Activated CD8-positive, alpha-beta memory T cell treated with anti-CD3 and anti-CD28 coated beads for 4 hours (primary cell): ENCODE measurements at places on chromosomes 11 and 22.

- DNase-seq = no peak
These were observed 1.6 kb downstream of the CADM1 start for GRCh38 chr11:115502636-115503082.

- DNase-seq = no peak
These were observed 99.1 kb upstream of the GRAMD1B start for GRCh38 chr11:123330948-123331347.

GRCh38 chr22:44033694-44034093 is 9.6 kb downstream of the PARVB start:
- DNase-seq = no peak

DNA sequence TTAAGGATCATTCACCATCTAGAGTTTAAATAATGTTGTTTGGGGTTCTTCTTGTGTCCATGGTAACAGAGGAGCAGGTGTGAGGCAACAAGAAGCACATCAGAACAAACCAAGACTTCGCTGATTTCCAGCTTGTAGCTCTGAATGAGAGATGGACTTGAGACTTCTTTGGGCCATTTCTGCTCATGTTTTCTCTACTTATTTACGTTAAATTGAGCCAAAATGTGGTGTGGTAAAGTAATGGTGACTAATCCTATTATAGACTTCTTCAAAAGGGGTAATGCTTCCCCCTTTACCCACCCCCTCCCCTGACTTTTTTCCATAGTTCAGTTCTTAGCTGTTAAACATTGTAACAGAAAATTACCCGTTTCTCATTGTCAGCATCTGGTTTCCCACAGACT is 65.2 kb downstream of the CSTPP1 start:
- no peak for DNase-seq

DNA sequence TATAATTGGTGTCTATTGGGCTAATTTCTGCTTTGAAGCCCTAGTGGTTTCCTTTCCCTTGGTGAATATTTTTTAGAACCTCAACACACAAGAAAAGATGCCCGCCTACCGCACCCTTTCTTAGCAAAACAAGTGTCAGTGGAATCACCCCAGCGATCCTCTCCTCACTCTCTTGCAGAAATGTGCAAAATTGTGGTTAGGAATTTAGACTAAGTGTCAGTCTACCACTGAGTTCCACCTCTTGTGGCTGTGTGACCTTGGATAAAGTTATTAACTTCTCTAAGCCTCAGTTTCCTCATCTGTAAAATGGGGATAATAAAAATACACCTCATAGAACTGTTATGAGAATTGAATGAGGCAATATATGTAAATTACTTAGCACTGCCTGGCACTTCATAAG is 5.3 kb upstream of the JAML start:
- no peak for DNase-seq

DNA sequence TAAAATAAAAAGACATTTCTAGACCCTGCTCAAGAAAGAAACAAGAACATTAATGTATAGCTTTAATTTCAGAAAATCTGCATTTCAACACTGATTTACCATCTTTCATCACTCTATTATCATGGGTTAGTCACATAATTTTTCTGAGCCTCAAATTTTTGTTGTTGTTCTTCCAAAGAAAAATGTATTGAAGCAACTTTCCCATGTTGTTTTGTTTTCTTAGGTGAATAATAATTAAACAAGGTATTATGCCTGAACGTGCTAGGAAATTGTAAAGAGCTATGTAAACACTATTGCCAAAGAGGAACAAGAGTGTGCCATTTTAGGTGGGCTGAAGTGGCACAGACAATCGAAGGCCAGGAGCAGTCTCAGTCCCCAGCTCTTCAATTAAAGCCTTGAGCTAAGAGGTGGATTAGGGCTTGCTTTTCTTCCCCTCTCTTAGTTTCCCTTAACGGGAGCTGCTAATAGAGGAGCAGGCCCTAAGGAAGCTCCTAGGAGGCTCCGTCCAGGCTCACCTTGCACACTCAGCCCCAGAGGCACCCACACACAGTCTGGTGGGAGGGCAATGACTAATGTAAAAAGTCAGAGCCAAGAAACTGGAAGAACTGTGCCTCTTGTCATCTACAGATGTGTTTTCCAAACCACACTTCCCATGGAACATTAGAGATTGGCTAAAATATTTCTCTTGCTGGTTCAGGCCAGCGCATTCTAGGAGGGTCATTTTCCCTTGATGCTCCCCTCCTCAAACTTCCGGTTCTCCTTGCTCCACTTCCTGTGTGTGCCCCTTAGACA is 8.8 kb upstream of the UBASH3B start:
- no peak for DNase-seq

DNA sequence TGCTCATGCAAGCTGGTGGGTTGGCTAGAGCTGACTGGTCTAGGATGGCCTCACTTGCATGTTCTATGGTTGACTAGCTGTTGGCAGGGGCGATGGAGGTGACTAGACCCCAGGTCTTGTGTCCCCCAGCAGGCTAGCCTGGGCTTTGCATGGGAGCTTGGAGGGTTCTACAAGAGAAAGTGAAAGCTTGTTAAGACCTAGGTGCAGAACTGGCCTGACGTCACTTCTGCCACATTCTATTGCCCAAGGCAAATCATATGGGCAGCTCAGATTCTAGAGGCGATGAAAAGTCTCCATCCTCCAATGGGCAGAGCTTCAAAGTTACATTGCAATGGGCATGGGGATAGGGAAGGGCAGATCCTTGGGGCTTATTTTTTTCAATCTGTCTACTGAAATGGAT is 170.9 kb downstream of the MIAT start:
- DNase-seq = no peak

DNA sequence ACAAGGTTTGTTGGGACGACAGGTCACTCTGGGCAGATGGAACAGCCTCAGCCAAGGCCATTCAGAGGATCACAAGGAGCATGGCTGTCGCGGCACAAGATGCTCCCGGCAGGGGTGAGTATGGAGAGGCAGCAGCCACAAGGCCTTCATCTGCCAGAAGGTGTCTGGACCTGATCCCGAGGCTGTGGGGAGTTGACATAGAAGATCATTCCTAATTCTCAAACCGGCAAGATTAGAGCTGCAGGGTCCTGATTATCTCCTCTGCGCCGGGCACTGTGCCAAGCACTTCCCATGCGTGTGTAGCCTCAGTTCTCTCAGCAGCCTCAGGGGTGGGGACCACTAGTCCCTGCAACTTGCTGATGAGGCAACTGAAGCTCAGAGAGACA is 32.3 kb upstream of the RFPL3 start:
- no peak for DNase-seq

GRCh38 chr11:75145196-75145971 is 5.5 kb upstream of the SLCO2B1 start:
- DNase-seq = no peak

DNA sequence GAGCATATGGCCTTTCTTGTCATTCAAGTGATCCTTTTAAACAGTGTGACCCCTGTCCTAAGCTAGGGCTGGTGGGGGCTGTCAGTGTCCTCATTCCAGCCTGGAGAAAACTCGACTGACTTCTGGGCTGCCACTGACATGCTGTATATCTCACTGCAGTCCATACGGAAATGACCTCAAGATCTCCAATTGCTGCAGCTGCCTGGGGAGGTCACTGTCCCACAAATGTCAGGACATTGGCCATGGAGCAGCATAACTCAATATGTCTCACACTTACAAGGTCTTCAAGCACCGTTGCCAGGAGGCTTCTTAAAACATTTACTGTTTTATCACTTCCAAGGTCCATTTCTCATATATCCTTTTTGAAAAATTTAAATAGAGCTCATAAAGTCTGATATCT is 27.8 kb upstream of the CSNK2A3 start:
- DNase-seq = no peak

DNA sequence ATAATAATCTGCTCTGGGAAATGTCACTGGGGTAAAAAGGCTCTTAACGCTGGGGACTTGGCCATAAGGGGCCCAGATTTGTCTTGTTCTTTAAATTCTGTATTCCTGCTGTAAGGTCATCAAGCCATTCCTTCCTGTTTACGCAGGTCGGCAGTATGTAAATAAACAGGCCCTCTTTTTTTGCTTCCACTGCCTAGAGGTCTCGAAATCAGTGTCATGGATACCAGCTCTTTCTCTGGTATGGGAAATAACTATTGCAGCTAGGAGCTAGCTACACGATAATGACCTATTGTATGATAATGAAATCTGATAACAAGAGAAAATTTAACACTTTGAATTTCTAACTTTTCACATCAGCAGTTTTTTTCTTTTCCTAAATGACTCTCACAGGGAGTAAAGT is 209.2 kb upstream of the NARS2 start:
- no peak for DNase-seq

DNA sequence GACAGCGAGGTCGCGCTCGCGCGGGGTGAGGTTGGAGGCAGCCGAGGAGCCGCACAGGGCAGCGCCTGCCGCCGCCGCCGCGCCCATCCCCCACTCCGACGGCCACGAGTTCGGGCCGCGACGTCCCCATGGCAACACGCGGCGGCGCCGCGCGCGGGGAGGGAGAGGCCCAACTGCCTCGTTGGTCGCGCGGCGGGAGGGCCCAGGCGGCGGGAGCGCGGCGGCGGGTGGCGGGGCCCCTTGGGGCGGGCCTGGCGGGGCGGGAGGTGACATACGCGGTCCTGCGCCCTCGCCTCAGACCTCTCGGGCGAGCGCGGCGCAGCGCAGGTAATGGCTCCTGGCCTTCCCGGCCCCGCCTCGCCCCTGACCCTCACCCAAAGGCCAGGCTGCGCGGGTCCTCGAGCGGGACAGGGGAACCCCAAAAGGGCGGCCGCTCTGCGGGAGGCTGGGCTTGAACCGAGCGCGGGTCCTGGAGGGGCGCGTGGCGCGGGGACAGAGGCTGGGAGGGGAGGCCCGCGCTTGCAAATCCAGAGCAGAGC is at the start of gene DEUP1:
Gene DEUP1 (plus strand): TSS at position 297 of the 539 bp plus-strand sequence. CDS start 1,518 bp downstream, outside the sequence.
- DNase-seq = no peak

DNA sequence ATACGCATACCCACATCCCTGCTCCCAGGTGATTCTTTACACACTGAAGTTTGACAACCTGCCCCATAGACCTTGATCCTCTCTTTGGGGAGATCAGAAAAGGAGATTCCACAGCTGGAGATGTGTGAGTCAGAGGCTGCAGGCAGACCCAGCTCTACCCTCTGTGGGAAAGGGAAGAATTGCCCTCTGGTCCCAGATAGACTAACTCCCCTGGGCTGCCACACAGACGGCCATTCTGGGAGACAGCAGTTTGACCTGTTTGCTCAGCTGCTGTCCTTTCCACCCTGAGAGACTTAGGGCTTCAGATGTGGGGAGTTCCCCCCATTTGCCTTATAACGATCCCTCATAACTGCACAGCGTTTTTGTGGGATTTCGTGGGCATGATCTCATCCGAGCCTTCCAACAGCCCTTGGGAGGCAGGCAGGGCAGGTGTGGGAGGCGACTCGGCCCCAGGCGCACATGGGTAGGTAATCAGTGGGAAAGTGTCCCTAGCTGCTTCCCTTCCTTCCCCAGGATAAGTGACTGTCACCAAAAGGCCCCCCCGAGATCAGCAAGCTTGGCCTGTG is 14.1 kb downstream of the FAM83F start:
- no peak for DNase-seq

- DNase-seq = no peak
These were observed 5.4 kb downstream of the LRRC32 start for GRCh38 chr11:76665172-76665571.

DNA sequence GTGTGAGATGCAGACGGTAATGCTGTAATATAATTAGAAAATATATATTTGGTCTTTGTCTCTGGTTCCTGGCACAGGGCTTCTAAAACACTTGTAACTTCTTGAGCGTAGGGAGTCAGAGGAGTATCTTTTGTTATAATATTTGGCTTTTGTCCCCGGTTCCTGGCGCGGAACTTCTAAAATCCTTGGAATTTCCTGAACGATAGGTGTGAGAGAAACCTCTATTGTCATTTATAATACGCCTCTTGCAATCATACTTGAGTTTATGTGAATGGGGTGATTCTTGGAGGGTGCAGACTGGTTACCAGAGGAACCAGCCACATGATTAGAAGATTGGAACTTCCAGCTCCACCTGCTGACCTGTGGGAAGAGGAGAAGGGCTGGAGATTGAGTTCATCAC is 54.1 kb upstream of the ZBED5 start:
- DNase-seq = no peak

DNA sequence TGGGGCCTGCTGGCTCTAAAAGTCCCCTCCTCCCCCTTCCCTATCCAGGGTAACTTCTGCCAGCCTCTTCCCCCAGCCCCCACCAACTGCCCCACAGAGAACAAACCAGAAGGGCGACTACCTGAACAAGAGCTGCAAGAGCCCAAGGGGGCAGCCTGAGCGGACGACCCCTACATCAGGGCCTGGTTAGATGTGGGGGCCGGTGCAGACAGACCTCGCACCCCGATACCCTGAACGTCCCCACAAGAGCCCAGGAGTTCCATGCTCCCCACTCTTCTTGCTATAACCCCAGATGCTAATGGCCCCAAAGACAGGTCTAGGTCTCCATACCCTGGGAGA is 20.7 kb downstream of the SUN2 start:
- DNase-seq = no peak

DNA sequence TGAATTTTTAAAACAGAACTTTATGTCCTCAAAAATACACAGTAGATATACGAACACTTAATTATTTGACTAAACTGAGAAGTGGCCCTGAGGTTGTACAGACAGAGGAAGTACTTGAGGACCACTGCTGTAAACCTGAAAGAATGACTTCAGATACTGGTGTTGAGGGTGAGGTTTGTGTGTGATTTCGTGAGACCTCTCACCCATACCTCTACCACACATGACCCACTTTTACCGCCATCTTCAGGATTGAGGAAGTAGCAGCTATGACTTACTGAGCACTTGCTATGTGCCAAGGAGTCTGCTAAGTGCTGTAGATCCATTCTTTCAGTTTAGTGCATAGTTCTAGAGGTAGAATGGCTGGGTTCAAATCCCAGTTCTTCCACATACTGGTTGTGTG is 21.9 kb downstream of the MMP13 start:
- no peak for DNase-seq

- DNase-seq = no peak
These were observed 217.4 kb downstream of the SBF2 start for GRCh38 chr11:10076458-10077141.

GRCh38 chr11:104328512-104328907 is 164.6 kb upstream of the PDGFD start:
- DNase-seq = no peak

DNA sequence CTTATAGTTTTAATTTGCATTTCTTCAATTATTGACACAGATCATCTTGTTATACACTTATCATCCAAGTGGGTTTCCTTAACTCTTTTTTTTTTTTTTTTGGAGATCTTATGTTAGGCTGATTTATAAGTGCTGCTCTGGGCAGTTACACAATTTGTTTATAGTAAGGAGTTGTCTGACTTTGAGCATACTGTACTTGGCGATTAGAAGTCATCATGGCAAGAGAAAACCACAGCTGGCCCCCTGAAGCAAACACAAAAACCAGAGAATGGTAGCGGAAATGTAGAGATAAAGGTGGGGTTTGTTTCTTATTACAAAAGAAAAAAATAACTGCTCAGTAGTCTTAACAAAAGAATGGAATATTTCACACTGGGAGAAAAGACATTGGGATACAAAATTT is 292.6 kb downstream of the SWAP70 start:
- no peak for DNase-seq

GRCh38 chr11:44784436-44784760 is 57.6 kb downstream of the TSPAN18 start:
- no peak for DNase-seq

DNA sequence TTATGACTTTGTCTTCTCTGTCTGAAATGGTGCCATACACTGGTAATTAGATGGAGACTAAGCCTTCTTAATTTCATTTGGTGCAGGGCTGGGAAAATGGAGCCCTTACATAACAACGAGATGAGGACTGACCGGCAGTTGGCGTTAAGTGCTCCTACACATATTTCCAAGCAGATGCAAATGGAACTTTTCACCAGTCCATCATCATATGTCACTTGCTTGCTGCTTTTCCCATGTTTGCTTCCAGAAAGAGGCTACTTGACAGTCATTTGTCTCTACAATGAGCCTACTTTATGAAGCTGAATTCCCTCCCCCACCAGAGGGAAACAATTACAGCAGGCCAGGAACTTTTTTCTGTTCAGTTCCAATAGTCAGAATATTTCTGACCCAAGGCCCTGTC is 32.6 kb downstream of the SVIP start:
- DNase-seq = no peak
